CD4-positive, CD25-positive, alpha-beta regulatory T cell (primary cell): ENCODE measurements at places on chromosomes 2 and 18. TPM values are rescaled to one million over a fixed set of nuclear protein-coding genes. Genes with fewer than 3 reads are reported as not detected.

Gene PREPL
- total RNA-seq, result 24.2 TPM

DNA sequence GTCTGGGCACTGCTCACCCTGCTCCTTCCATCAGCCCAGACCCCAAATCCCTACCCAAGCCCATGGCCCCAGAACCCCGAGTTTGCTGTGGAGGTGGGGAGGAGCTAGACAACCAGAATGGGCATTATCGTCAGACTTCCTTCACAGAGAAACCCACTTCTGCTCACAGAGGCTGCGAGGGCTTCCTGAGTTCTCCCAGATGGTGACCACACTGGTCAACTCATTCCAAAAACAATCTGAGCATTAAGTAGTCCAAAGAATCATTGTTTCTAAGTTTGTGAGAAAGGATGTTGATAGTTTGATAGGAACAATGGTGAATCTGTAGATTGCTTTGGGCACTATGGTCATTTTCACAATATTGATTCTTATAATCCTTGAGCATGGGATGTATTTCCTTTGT is 60.2 kb downstream of the LRRC30 start:
- DNase-seq, result no peak

GRCh38 chr2:85922199-85922598 is 33.4 kb upstream of the ST3GAL5 start:
- no peak for DNase-seq

DNA sequence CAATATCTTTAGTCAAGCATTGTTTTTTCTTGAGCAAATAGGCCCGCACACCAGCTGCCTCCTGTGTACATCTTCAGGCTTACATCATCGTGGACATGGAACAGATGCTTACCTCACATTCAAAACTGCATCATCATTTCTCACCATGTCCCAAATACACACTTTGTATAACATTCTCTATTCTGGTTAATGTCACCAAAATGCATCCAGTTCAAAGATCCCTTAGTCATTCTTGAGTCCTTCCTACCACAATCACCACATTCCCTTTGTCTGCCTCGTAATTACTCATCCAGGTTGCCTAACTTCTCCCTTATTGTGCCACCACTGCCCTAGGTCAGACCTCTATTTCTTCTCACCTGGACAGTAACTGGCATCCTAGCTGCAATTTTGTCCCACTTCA is 373.7 kb upstream of the GALNT5 start:
- DNase-seq, result no peak

DNA sequence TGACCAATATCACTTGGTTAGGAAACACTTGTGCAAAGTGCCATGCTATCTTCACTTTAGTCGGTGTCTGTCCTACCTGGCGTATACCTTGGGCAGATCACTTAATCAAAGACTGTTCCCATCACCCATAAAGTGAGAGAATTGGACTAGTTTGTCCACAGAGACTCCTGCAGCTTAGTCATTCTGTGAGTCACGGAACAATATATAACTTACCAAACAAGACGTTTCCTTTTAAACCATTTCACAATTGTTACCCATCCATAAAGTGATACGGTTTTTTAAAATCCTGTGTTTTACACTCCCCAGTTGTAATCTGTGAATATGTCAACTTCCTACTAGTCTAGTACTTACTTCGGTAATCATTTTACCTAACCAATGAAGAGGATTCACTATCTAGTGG is 499.3 kb upstream of the SMIM21 start:
- DNase-seq, result no peak
